ENCODE measurements at places on chromosomes 3 and 15.

GRCh38 chr3:33954956-33955355 is 156.5 kb downstream of the PDCD6IP start:
- no peak for DNase-seq

DNA sequence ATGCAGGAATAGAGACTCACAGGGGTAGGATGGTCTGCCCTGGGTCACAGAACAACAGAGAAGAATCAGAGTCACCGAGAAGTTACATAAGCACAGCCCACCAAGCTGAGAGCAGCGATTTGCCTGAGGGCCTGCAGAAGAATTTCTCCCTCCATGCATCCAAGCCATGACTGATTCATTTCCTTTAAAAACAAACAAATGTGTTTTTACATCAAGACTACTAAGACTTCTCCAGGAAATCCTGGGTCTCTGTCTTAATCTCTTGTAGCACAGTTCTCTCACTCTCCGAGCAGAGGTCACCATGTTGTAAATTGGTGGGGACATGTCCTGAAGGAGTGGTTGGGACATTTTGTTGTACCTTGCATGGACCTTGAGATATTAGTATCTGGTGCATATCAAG is 159.8 kb downstream of the THSD4 start:
- peak; percentile 52 for DNase-seq

GRCh38 chr3:108407886-108408285 is 102.5 kb downstream of the MYH15 start:
- DNase-seq: no peak

DNA sequence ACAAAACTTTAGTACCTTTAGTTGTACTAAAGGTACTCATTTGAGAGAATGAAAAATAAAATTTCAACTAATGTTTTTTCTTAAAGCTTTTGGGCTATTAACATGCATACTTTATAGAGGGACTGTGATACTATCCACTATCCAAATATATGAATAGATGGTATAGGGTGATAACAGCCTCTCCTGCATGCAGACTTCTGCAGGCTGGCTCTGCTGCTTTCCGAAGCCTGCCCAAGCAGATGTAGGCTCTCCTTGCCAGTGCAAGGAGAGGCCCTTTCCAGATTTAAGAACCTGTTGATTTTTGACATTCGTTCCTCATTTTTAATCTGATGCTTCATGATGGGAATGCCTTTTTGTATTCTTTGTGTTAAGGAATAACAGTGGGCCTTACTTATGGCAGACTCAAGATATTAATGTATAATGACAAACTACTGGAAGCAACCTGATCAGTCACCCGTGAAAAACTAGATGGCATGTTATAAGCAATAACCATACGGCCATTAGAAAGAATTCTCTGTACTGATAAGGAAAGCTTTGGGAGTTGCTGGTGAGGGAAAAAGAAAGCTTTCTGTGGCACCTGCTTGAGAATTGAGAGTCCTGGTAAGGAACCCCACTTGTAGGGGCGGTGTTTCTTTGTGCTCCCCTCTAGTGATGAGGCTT is 181.7 kb downstream of the TP63 start:
- no peak for DNase-seq

DNA sequence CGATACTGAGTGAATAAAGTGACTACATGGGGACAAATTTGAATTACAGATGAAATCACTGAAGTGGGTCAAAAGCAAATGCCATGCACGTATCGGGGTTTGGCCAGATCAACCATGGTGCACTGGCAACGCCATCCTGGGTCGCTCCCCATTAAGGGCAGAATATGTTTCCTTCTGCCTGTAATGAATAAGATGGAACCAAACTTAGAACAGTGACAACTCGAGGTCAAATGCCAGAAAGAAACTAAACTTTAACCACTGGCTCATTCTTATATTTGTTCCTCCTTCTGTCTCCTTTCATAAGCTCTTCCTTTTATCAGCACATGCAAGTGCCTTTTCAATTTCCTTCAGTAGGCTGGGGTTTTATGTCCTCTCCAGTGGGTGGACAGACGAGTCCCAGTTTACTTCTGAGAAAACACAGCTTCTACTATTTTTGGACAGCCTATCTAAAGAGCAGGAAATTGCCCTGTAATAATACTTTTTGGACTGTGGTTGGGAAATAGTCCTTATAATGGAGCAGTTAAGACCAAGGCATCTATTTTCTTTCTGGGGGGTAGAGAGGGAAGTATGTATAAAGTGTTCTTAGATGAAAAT is 61.4 kb downstream of the WHAMM start:
- DNase-seq: no peak
